Natural killer cell treated with Interleukin-12 subunit alpha and Interleukin-12 subunit beta and Interleukin-15 and Interleukin-18, amount 100 ng/mL, for 72 hours (primary cell): ENCODE measurements at places on chromosomes 2 and 18.

DNA sequence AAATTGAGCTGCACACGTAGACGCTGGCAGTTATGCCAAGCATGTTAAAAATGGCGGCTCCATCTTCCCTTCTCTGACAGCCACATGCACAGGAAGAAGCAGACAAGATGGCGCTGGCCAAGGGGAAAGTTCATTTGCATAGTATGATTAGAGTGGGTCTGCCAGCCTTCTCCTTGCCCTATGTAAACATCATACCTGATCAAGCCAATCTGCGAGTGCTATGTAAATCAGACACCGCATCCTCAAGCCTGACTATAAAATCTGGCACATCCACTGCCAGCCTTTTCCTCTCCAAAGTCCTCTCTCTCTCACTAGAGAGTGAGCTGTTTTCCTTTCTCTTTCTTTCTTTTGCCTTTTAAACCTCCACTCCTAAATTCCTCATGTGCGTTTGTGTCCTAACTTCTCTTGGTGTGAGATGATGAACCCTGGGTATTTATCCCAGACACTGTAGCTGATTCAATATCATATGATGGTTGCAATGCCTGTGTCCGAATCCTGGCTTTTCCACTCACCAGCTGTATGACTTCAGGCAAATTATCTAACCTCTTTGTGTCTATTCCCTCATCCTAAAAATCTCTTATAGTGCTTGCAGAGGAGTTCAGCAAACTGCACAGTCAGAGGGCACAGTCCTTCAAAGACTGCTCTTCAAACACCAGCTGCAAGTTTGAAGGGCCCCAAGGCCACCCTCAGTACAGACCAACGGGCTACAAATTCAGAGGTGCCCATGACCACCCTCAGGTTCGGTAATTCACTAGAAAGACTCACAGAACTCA, 39.3 kb upstream of the ITSN2 start:
- no peak for DNase-seq

DNA sequence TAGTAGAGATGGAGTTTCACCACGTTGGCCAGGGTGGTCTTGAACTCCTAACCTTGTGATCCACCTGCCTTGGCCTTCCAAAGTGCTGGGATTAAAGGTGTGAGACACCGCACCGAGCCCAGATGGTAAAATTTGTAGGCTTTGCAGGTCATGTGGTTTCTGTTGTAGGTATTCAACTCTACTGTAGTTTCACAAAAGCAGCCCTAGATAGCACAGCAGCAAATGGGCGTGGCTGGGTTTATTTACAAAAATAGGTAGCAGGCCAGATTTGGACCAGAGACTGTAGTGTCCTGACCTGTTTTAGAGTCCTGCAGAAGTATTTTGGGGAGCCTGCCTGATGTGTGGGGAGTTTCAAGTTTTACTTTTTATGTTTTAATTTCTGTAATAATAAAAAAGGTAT, 84.1 kb upstream of the RASGRP3 start:
- DNase-seq = no peak

- DNase-seq = no peak
Measured at GRCh38 chr18:159037-159652, 788 bp downstream of the USP14 start.

DNA sequence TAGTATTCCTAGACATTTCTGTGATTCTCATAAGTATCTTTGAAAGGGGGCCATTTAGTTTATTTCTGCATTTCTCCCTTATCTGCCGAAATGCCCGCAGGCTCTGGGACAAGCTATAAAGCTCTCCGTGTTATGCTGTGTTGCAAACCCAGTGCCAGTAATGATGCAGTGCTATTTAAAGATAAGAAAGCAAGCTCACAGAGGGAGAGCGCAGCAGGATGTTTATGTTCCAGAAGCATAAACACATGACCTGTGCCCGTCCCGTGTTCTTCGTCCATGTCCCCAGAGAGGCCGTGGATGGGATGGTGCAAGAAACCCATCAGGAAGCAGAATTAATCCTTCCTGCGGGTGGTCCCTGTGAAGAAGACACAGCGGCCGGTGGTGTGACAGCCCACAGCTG, 99.4 kb downstream of the NEDD4L start:
- no peak for DNase-seq
